Fibroblast of the aortic adventitia (primary cell): ENCODE measurements at places on chromosomes 2 and 18. TPM values are rescaled to one million over a fixed set of nuclear protein-coding genes. Genes with fewer than 3 reads are reported as not detected.

GRCh38 chr2:201228912-201229290 lies 31.4 kb upstream of the CASP8 start:
- no peak for DNase-seq

- DNase-seq, result no peak
Observed at GRCh38 chr18:14029512-14029911, 102.7 kb downstream of the ZNF519 start.

DNA sequence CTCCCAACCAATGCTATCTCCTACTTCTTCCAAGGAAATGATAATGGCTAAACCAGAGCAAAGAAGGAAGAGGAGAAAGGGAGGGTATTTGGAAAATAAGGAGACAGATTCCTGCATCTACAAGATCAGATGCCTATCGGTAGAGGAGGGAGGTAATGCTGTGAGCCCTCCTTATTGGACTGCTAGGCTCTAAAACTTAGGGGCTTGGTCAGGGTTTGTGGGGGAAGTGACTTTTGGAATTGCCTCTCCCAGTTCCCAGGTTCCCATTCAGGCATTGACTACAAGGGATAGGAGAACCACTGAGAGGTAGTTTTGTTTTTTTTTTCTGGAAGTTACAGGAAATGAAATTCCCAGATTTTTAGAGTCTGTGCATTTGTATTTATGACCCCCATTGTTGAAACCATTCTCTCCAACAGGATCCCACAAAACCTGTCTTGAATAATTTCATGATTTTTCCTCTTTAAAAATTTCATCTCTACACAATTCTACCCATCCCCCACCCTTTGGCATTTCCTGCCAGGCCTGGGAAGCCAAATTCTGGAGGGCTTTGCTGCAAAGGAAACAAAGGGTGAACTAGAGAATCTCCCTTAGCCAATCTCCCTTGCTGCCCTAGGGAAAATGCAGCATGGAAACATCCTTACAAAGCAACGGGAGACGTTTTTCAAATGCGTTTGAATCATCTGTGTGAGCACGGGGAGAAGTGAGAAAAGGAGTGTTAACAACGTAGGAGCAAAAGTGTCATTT lies 282.1 kb upstream of the EPAS1 start:
- peak; percentile 67 for DNase-seq

DNA sequence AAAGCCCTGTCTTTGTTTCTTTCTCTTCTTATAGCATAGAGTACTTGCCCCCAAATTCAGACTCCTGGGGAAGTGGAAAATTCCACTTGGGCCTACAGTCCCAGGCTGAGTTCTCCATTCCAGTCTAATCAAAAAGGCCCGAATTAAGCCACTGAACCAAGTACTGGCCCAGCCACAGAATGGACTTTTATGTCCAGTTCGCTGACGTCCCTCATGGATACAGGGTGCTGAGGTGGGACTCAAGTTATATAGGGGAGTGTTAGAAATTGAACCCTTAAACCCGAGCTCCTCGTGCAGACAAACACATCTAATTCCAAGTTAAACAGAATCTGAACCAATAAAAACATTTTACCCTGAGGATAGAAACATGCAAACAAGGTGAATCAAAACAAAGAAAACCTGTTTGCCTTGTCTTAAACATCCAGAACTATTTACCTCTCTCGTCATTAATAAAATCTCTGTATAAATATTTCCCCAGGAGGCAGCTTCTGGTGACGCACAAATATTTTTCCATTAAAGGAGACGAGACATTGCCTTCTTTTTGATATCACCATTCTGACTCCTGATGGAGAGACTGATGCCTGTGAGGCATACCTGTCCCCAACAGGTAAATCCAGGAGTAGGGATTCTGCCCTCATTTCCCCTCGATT lies 136.8 kb upstream of the ARL4C start:
- DNase-seq, result no peak

DNA sequence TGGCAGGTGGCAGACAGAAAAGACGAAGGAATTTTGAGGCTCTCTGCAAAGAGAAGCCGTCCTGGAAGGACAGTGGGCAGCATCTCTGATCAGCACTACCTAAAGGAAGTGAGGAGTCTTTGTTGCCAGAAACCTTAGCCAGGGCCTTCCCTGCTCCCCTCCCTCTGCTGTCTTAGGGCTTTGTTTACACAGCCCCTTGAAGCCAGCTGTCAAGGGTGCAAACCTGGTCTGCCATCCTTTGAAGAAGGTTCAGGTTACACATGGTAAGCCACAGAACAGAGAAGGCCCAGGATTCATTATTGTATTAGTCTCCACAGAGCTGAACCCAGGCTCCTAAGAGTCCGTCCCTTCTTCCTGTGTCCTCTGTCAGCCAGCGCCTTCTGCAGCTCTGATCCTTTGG lies 356.7 kb downstream of the TGIF1 start:
- DNase-seq, result no peak

DNA sequence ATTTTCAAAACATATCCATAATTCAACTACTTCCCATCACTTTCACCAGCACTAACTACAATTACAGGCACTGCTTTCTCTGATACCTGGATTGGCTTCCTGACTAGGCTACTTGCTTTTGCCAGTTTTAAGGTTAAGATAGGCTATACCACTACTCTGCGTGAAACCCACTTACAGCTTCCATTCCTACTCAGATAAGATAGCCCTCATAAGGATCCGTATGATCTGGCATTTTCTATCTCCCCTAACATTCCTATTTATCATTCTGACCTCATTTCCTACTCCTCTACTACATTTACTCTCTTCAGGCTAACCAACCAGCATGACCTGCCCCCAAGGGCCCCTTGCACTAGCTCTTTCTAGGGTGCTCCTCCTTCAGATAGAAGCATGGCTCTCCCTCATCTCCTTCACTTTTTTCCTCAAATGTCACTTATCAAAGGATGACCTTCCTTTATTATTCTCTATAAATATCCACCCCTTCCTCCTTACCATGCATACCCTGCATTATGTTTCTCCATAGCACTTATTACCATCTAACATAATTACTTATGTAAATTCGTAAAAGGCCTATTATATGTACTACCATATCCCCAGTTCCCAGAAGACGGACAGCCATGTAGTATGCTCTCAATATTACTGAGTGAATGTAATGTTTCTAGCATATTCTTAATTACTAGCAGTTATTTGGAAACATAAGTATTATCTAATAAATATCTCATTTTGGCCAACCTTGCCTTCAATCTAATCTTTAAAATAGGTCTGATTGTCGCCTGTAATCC lies 4.4 kb downstream of the TIA1 start:
- DNase-seq, result no peak

DNA sequence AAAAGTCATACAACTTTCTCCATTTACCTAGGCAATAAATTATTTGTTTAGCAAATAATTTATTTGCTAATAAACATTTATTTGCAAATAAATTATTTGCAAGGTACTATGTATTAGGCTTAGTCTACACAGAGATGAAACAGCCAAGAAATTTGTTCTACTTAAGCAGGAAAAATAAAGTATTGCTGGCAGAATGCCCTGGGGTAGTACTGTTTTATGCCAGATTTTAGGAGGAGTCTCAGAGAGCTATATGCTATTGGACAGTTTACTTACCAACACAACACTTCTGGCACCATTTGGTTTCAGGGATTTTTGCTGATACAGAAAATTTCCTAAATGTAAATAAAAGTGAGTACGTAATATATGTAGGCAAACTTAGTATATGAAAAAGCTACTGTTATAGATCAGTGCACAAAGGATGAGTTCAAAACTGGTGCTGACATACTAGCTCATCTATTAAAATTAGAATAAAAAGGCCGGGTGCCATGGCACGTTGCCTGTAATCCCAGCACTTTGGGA lies 23.2 kb upstream of the CDKL4 start:
- DNase-seq, result peak; percentile 33

DNA sequence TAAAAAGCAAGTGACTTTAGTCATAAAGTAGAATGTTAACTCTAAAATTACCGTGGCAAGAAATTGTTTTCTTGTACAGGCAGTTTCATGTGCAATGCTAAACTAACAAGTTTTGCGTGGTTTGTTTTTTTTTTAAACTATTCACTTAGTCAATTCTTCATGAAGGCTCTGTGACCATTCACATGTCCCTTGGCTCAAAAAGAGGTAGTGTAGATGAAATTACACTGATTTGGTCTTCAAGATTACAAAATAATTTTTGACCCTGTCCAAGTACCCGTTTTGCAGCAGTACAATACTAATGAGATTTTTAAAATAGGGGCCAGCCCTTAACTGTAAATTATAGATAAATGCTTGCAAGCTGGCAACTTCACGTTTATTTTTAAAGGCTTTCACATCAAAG lies 1.3 kb downstream of the TMEM131 start:
- no peak for DNase-seq

GRCh38 chr2:100786297-100786658 lies 33.7 kb upstream of the NPAS2 start:
- peak; percentile 84 for DNase-seq

CXXC1 gene
- 44.6 and 68.4 TPM in 2 replicates for total RNA-seq

DNA sequence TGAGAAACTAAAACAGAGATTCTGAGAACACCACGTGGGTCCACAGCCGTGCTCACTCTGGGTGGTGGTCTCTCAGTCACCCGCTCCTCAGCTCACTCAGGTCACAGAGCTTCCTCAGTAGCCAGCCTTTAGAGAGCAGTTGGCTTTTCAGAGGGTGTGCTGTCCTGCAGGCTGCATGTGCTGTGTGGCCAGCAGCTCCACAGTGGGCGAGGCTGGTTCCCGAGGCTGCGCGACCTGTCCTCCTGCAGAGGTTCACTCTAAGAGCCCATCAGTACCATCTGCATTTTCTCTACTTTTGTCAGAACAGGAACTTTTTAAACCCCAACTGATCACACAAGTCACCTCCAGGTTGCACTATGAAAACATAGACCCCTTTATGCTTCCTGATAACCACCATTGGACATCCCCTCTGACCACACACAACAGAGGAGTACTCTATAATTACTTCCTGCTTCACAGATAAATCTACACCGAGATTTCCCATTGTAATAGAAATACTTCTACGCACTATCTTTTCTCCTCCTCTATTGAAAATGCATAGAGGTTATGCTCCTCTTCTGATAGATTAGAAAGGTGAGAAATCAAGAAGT lies 93.1 kb downstream of the GYPC start:
- no peak for DNase-seq

DNA sequence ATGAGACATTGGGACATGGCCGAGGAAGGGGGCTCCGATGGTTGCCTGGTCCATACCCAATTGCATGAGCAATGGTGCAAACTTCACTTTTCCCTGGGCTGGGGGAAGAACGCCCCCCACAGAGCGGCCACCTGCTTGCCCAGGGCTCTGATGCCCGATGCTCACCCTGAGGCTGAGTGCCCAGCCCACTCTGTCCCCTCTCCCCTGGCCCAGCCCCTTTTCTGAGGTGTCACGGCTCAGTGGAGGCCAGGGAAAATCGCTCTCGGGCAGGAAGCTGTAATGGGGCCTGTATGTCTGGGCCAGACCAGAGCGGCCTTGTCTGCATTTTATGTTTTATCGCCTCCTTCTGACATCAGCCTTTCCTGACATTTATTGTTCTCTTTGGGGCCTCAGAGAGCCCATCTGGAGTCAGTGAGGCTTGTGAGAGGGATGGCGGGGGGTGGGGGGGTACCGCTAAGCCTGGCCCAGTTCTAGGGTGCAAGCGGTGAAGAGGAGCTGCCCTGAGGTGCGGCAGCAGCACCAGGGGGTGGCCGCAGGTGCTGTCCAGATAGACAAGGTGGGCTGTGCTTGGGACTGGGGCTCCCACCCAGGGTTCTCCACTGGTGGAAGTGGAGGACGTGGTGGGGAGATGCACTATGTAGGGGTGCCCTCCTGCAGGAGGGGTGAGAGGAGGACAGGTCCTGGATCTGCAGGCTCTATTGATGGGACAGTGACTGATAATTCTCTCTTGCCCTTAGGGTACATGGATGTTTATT lies 46.2 kb downstream of the INHBB start:
- DNase-seq, result no peak

DNA sequence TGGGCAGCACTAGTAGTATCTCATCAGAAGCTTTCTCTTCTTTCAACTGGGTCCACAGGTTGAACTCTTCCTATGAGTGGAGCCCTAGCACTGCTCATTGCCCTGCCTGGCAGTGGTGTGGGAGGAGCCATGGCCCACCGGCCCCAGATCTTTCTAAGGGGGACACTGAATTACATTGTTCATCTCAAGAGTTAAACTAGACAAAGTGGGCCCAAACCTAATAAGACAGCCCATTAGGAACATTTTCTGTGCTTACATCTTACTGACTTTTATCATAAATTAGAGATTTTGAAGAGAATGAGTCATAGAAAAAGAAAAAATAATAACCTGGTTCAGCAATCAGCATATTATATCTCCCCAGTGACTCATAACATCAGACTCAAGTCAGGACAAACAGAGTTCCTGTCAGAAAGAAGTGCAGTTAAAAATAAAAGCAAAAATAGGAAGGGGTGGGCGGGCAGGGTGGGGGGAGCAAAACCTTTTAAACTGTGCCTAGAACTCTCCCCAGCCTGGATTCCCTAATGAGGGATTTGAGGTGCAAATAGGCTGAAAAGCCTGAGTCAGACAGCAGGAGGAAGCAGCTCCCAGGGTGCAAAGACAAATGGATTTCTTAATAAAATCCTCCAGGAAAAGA lies 161.6 kb upstream of the TRIB2 start:
- DNase-seq, result peak; percentile 70

DNA sequence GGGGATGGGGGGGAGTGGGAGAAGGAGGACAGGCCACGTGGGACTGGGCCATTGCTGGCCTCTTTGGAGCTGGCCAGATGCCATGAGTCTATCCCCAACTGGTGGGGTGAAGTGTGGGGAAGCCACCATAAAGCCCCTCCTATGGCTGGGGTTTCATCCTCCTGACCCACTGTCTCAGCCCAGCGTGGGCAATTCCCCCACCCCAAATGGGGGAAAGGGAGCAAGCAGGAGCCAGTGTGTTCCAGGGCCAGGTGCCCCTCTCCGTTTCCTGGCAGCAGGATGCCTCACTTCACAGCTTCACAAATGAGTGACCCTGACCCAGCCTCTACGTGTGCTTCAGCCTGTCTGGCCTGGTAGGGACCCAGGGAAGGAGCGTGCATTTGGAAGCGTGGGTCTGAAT lies 474.7 kb upstream of the HS6ST1 start:
- no peak for DNase-seq

GRCh38 chr2:12424809-12425208 lies 291.9 kb upstream of the TRIB2 start:
- peak; percentile 74 for DNase-seq
